Smooth muscle cell of the brain vasculature (primary cell): ENCODE measurements at places on chromosomes 4 and X.

DNA sequence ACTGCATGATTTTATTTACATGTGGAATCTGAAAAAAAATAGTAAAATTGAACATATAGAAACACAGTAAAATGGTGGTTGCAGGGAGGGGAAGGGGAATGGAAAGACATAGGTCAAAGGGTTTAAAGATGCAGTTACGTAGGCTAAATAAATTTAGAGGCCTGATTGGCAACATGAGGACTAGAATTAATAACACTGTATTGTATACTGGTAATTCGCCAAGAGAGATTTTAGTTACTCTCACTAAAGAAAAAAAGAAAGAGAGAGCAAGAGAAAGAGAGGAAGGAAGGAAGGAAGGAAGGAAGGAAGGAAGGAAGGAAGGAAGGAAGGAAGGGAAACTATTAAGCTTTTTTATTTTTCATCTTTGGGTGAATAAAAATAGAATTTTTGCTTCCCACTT, 488.1 kb downstream of the PCDH10 start:
- DNase-seq = no peak

- no peak for DNase-seq
Observed at GRCh38 chrX:5857232-5857631, 371.4 kb downstream of the NLGN4X start.

DNA sequence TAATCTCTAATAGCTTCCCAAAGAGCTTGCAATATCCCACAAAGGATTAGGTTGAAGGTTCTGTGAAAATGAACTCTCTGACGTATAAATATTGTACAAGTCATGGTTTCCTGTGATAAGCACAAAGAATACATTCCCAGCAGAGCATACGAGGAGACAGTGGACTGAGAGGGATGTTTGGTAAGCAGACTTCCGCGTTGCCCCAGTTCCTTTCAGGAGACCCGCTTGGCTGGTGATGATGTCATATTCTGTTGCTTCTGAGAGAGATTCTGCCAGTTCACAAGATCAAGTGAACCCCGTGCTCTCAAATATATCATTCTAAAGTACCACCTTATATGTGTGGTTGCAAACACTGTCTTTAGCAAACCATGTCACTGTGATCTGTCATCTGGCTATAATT, 323.9 kb upstream of the CASK start:
- no peak for DNase-seq

DNA sequence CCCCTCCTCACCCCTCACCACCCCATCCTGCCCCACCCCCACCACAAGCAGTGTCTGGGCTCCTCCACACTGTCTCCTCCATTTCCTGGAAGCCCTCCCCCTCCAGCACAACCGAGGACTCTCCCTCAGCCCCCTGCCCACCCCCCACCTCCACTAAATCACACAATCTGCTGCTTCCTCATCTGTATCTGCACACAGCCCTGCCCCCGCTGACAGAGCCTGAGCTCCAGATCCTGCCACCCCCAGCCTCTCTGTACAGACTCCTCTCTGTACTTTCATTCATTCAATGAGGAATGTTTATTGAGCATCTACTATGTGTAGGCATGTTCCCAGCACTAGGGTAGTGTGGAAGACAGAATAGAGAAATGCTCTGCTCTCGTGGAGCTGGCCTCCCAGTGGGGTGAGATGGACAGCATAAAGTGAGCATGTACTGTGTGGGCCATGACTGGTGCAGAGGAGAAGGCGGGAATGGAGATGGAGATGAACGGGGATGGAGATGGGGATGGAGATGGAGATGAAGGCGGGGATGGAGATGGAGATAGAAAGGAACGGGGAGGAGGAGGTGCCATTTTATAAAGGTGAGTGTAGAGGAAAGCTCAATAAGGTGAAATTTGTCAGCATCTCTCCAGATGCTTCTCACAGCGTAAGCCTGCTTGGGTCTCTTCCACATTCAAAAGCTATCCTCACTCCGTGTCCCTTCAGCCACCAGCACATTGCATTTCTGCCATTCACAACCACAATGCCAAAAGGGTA, 2.5 kb upstream of the PPP2R2C start:
- no peak for DNase-seq

- no peak for DNase-seq
Observed at GRCh38 chr4:127209580-127210095, 423.1 kb upstream of the INTU start.

- no peak for DNase-seq
Observed at GRCh38 chrX:2424317-2424716, 76.5 kb downstream of the DHRSX start.

DNA sequence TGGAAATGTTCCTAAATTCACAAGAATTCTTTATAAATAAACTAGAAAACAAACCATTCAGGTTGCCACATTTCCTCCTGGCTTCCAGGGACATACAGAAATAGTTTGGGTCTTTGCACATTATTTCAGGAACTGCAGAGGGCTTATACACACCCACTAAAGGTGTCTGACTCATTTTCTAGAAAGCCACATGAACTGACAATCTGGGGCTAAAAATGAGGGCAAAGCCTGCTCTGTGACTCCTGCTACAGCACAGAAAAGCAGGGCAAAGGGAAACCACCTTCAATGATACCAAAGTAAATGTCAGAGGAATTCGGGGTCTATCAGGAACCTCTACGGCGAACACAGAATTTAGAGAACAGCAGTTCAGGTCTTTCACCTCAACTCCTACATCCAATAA, 112.2 kb upstream of the MAP3K15 start:
- no peak for DNase-seq

GRCh38 chr4:155072417-155072816, 136.0 kb upstream of the NPY2R start:
- no peak for DNase-seq

DNA sequence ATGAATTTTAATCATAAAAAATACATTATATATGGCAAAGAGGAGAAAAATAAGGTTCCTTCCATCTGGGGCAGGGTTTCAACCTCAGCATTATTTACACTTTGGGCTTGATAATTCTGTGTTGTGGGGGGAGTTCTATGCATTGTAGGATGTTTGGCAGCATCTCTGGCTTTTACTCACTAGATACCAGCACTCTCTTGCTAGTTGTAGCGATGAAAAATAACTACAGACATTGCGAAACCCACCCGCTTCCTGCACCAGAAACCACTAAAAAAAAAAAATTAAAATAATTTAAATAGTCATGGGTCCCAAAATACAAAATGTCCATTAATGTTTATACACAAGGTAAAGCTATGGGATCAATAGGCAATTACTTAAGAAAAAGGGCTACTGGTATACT, 52.7 kb downstream of the PPP3CA start:
- DNase-seq = no peak

DNA sequence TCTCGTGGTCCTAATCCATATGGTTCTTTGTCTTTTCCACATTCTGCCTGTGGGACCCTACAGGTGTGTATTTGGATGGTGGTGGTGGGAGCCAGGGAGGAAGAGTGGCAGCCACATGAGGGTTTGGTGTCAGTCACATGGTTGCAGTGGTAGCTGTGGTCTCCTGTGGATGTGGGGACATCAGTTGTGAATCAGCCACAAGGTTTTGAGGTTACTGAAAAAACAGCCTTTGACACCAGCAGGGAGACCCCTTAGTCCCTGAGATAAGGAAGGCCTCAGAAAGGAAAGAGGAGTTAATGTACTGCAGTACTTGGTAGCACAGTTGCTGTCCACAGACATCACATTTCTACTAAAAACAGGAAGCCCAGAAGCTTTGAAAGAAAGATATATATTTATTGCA, 15.8 kb upstream of the GAGE10 start:
- DNase-seq = no peak

DNA sequence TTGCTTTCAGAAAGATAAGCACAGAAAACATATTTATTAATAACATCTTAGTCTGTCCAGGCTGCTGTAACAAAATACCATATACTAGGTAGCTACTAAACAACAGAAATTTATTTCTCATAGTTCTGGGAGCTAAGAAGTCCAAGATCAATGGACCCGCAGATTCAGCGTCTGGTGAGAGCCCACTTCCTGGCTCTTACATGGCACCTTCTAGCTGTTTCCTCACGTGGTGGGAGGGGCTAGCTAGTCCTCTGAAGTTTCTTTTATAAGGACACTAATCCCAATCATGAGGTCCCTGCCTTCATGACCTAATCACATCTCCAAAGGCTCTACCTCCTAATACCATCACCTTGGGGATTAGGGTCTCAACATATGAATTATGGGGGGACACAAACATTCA, 57.2 kb upstream of the AFF2 start:
- DNase-seq = no peak

- DNase-seq = no peak
Observed at GRCh38 chrX:45598861-45599260, 398.2 kb upstream of the DIPK2B start.

DNA sequence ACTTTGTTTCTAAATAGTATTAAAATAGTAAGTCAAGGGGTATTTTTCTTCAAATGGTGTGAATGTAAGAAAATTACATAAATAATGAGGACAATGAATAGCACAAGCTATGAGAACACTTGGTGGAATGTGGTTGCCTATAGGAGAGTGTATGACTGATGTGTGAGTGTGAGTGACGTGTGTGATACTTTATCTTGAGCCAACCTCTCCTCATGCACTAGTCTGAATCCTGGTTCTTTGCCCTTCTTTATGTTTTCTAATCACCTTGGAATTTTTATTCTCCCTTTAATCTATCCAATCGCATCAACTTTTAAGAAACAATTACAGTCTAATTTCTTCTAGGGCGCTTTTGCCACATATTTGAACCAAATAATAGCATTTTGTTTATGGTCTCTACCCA, 98.2 kb downstream of the YIPF7 start:
- no peak for DNase-seq

- DNase-seq = no peak
Observed at GRCh38 chr4:105453550-105454205, 20.2 kb downstream of the PPA2 start.

- DNase-seq = no peak
Observed at GRCh38 chr4:168841000-168841671, 168.9 kb downstream of the CBR4 start.

DNA sequence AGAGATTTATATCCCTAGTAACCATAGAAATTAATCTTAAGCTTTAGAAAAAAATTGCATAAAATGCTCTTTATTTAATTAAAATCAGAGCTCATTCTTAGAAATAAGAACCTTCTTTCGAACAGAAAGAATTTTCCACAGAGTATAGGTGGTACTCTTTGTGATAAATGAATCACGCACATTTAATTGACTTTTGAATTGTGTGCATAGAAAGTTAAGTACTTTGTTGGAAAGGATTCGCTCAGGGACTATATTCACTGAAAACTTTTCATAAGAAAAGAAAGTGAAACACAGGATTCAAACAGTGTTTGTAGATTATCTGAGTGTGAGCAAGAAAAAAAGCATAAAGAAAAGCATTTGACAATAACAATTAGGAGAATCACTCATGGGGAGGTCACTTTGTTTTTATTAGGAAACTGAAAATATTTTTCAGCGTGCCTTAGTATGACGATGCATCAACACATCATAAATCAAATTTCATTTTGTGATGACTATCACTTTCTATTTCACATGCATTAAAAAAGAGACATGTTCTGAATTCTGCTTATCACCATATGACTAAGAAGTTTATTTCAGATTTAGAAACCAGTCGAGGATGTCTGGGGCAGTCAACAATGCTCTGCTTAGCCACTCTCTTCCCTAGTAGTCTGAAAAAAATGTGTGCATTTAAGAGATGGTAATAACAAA, 49.5 kb downstream of the STX18 start:
- DNase-seq = no peak

DNA sequence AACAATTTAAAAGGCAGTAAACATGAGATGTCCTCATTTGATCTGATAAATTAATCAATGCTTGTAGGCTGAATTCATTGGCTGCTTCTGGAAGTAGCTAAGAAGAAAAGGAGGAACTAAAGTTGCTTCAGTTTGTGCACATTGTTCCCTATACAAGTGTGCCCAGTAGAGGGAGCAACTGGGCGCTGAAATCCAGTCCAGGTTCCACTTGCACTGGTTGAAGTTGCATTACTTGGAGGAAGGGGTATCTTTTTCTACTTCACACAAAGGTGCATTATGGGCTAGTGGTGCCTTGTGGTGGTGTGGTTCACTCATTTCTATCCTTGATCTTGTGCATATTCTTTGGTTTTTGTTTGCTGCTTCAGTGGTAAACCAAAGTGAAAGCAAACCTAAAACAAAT, 67.9 kb upstream of the SOX3 start:
- no peak for DNase-seq

DNA sequence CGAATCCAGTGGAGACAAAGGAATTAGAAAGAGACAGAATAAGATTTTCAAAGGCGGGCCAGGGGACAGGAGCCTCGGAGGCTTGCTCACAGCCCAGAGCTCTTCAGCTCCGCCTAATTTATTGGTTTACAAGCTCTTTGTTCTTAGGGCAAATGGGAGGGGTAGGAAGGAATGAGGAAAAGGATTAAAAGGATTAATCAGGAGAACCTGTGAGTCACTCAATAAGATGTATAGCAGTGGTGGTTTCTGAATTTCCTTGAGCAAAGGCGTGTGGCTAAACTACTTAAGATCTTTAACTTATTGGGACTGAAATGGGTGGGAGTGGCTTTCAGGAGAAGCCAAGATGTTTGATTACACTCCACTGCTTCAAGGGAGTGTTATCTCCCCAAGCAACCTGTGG, 456.0 kb upstream of the SPANXN1 start:
- no peak for DNase-seq

- no peak for DNase-seq
Observed at GRCh38 chr4:21991050-21991449, 42.5 kb upstream of the KCNIP4 start.

DNA sequence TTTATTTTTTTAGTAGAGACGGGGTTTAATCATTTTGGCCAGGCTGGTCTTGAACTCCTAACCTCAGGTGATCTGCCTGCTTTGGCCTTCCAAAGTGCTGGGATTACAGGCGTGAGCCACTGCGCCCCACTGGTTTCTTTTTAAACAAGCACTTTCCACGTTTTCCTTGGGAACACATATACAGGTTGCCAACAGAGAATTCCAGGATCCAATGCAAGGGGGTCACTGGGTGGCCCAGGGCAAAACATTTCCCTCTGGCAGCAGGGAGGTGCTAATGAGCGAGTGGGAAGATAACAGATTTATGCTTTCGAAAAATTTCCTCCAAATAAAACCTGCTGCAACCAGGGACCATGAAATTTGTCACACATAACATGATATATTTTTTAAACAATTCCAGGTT, 41.1 kb downstream of the ADRA2C start:
- no peak for DNase-seq

DNA sequence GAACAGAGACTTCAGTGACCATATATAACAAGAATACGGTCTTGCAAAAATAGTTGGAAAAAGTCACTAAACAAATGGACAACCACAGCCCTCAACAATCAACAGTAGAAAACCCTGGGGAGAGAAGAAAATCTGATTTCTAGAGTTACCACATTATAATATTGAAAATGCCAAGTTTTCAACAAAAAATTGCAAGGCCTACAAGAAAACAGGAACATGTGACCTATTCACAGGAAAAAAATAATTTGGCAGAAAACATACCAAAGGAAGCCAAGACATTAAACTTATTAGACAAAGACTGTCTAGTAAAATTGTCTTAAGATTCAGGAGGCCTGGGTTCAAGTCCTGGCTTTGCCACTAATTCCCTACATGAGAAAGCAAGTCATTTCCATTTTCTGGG, 64.7 kb downstream of the ARHGEF9 start:
- no peak for DNase-seq

DNA sequence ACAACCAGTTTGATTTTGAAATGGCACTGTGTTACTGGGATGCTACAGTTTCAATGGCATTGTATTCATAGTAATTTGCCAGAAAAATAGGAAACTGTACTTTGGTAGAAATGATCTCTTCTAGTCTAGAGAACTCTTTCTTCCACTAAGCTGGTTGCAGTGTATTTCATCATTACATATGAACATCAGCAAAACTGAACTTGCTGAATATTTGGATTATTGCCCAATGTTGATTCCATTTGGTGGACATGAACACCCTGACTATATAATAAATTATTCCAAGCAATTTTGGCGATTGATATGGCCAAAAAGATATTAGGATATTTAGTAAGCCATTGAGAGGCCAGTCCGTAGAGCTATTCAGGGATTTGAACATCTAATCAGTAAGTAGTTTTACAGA, 191.8 kb upstream of the CXorf66 start:
- DNase-seq = no peak
